ENCODE measurements at places on chromosomes 6 and 20.

GRCh38 chr6:137496368-137496767, 2.2 kb upstream of the OLIG3 start:
- DNase-seq, result no peak

DNA sequence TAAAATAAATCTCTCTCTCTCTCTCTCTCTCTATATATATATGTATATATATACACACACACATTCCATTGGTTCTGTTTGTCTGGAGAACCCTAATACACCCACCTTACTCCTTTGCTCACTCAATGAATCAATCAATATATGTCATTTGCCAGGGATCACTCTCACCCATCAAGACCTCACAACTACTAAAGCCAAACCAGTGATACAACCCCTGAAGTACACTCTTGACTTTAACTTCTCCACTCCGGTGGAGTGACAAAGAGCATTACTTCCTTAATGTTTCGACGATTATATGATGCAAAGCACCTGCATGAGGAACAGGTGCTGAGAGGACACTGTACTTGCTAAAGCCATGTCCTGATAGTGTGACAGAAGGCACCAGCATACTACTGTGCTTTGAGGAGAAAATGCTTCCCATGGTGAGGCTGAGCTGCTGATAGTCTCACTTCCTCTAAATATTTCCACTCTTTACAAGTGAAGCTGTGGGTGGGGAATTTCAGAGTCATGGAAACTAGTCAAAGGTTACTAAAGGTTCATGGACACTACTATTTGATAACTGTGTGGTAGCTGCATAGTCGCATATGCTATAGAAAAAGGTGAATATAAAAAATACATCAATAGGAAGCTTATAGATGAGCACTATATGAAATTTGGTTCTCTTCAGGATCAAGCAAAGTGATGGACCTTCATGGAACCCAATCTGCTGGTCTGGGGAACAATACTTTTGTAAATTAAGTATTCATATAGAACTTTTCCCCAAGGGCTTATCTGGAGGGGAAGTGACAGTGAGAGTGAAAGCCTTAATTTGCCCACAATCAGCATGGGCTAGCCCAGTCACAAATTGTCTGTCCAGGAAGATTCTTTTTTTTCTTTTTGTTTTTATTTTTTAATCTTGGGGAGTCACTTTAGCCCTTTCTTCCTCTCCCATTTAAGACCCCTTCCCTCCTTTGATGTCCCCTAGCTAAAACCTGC, 141.9 kb upstream of the NEDD9 start:
- no peak for DNase-seq

- no peak for DNase-seq
Measured at GRCh38 chr20:61935926-61936700, 129.6 kb downstream of the TAF4 start.

DNA sequence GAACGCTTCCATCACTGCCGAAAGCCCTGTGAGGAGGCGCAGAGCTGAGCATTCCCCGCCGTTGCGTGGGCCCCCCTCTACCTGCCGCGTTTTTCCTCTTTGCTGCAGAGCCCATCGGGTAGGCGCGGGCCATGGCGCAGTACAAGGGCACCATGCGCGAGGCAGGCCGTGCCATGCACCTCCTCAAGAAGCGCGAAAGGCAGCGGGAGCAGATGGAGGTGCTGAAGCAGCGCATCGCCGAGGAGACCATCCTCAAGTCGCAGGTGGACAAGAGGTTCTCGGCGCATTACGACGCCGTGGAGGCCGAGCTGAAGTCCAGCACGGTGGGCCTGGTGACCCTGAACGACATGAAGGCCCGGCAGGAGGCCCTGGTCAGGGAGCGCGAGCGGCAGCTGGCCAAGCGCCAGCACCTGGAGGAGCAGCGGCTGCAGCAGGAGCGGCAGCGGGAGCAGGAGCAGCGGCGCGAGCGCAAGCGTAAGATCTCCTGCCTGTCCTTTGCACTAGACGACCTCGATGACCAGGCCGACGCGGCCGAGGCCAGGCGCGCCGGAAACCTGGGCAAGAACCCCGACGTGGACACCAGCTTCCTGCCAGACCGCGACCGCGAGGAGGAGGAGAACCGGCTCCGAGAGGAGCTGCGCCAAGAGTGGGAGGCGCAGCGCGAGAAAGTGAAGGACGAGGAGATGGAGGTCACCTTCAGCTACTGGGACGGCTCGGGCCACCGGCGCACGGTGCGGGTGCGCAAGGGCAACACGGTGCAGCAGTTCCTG, 693 bp downstream of the FAM50B start:
- DNase-seq, result no peak

DNA sequence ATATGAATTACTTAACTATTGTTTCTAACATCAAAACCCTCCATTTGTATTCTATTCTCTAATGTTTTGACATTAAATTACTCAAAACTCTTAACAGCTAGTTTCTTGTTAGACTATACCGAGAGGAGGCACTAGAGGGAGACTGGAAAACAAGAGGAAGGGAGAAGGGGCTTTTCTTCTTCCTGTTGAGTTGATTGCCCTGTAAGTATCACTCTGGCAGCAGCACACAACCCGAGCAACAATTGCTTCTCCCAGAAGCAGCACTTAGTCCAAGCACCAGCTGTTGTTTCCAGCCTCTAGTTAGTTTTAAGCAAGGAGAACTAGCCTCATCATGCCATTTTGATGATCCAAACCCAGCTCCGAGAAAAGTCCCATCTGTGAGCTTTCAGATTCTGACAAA, 603.8 kb downstream of the PRKN start:
- no peak for DNase-seq

DNA sequence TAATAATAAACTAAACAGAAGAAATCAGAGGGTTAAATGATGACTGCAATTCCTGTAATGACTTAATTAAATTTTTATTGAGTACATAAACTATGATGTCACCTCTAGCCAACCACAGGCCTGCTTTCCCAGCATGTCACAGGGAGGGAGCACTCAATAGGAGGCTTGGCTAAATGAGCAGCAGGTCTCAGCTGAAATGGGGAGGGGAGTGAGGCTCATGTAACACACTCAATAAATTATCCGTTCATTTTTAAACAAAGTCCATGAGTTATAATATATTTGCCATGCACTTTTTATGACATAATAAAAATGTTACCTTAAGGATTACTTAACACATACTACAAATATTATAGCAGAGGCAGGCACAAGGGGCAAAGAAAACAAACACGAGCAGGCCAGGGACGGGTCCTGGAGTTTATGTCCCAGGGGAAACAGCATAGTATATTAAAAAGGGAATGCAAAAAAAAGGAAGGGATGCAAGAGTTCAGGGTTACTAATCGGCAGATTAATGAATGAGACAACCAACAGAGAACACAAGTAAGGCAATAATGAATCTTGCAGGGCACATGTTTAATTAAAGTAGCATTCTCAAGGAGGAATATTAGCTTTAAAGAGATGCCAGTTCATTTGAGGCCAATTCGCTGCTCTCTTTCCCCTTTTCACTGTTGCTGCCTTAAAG, 27.1 kb upstream of the FAM83C start:
- DNase-seq, result no peak

GRCh38 chr20:44028868-44029847, 114.5 kb downstream of the TOX2 start:
- peak; percentile 8 for DNase-seq

DNA sequence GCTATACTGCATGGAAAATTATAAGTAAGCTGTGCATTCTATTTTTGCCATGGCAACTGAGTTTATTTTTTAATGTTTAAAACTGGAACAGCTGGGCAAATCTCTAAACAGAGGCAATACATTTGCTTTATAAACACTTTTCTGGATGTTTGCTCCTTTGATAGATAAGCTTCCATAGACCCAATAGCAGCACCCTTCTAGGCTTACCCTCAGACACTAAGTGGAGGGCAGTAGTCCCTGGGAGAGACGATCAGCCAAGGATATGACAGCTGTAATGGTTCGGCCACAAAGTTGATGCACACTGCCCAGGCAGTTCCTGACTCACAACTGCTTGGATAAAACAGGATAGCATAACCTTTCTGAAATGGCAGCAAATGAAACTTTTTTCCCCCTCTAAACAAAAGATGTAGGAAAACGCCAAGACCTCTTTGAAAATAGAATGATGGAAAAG, 8.5 kb upstream of the MRPS10 start:
- DNase-seq, result no peak

- DNase-seq, result no peak
Measured at GRCh38 chr6:26521600-26522391, 16.4 kb upstream of the HMGN4 start.

- no peak for DNase-seq
Measured at GRCh38 chr20:24148372-24148771, 159.8 kb upstream of the GGTLC1 start.

DNA sequence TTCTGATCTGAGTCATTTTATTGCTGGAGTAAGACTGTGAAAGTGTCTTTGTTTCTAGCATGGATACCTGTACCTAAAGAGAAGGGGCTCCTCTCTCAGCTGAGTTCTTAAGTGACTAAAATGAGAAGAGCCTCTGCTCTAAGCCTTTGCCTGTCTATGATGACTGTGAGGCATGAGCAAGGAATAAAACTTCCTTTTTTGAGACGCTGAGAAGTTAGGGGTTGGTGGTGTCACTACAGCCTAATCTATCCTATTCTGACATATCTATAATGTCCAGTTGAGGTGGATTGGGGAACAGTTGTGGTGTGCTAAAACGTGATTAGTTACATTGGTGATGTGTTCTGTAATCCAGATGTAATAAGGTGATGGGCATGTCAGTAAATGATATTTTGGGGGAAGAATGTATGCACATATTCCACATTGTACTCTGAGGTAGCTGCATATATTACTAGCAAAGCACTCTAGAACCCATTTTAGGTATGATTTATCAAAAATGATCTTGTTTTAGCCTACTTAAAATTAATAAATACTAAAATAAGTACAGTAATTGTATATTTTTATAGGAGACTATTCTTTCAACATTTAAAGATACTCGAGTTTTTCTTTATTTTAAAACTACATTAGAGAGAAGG, 18.1 kb downstream of the ADGRB3 start:
- DNase-seq, result no peak

DNA sequence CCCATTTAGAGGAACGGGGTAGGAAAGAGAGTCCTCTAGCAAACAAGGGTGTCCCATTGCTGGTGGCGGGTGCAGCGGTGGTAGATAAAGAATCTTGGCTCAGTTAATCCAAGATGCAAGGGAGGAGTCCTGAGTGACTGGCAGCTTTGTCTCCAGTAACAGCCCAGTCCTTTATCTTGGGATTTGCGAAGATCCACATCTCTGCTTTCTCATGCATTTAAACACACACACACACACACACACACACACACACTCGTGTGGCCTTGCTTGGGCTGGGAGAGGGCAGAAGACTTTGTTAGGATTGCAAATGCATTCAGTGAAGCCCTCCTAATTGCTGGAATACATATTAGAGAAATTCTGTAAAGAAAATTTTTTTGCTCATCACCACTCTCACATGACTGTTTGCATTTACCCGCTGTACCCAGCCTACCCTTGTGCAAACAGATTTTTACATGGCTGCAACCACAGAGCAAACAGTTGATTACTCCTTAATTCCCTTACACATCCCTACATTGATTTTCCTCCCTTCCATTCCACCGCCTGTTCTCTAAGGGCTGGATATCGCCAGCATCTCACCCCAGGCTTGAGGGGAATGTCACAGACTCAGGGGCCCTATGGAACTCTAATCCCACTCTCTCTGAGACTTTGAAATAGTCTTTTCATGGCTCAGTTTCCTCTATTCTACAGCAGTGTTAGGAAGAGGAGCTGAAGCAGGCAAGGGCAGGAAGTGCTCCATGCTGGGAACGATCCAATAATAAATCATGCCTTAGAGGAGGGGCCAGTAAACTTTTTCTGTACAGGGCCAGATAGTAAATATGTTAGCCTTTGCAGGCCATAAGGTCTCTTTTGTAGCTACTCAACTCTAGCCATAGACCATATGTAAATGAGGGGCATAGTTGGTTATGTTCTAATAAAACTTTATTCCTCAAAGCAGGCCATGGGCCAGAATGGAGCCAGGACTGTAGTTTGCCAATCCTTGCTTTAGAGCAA, 3.5 kb downstream of the C6orf132 start:
- DNase-seq, result no peak

DNA sequence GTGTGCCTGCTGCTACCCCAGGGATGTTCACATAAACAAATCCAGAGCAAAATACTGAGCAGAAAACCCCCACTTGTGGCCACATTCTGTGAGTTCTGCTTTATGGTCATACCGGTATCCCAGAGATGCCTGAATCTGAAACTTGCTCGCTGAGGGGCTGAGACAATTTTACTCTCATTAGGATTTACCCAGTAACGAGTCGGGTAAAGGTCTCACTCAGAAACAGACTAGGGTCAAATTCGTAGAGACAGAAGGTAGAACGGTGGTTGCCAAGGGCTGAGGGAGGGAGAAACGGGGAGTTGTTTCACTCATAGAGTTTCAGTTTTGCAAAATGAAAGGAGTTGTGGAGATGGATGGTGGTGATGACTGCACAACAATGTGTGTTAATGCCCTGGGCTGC, 45.4 kb upstream of the NKX2-2 start:
- no peak for DNase-seq

DNA sequence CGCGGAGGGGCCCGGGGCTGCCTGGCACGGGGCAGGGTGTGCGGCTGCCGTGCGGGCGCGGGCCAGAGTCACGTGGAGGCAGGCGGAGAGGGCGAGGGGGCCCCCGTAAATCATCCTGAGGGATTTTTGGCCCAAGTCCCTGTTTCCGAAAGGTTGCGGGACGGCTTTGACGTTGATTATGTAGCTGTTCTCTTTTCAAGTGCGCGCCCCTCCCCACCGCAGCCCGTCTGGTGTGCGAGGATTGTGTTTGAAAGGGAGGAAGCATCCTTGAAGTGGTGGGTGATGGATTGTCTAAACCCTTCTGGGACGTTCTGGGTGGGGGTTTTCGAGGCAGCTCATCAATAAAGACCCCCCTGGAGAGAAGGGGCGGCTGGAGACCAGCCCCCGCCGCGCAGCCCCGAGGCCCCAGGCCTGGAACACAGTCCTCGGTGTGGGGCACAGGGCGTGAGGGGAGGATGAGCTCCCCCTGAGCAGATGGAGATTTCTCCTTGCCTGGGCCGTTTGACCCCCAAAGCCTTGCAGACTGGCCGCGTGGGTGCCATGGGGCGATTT, 7.0 kb upstream of the FOXF2 start:
- DNase-seq, result no peak

- no peak for DNase-seq
Measured at GRCh38 chr6:68252632-68253031, 382.4 kb upstream of the ADGRB3 start.

DNA sequence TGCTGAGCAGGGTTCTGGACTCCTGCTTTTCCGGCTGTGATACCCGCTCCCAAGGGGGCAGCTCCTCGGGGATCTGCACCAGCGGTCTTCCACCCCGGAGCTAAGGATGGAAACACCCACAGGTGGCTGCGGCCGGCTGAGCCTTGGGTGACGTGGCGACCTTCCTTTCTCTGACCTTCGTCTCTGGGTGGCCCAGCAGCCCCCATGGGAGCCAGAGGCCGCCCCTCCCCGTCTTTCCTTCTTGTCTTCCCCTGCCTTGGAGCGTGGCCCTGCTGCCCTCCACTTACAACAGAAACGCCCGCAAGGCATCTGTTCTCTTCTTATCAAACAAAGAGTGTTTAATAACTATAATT, 405.7 kb downstream of the TAF4 start:
- DNase-seq, result no peak

GRCh38 chr20:62924442-62925075, 1.7 kb downstream of the DIDO1 start:
- DNase-seq, result no peak

Data from NCI-H1436 treated with DMSO at 0.1 percent for 48 hours (cell line).